ENCODE measurements at places on chromosomes 16 and 17. TPM values are rescaled to one million over a fixed set of nuclear protein-coding genes. Genes with fewer than 3 reads are reported as not detected.

Gene OTOA
- total RNA-seq = 0.07 TPM

Gene PRAC2
- total RNA-seq = not detected

Gene CPHXL2
- not detected for total RNA-seq

Gene ANKS3
- total RNA-seq = 16.8 TPM

Gene ZNF785
- total RNA-seq = 14.9 TPM

DNA sequence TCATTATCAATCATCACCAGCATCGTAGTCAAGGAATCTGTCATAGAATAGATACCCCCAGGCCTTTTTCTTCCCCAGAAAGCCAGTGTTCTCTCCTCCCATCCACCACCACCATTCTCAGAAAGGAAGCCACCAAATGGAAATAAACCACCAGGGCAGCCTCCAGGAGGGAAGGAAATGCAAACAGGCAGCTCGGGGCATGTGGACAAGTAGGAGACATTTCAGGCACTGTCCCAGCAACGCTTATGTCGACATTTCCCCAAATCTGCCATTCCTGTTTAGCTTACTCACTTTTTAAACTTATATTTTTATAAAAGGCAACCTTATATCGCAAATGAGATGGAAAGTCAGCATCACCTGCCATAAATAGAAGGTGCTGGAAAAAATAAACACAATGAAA lies 15.8 kb downstream of the EMP2 start:
- no peak for DNase-seq

DNA sequence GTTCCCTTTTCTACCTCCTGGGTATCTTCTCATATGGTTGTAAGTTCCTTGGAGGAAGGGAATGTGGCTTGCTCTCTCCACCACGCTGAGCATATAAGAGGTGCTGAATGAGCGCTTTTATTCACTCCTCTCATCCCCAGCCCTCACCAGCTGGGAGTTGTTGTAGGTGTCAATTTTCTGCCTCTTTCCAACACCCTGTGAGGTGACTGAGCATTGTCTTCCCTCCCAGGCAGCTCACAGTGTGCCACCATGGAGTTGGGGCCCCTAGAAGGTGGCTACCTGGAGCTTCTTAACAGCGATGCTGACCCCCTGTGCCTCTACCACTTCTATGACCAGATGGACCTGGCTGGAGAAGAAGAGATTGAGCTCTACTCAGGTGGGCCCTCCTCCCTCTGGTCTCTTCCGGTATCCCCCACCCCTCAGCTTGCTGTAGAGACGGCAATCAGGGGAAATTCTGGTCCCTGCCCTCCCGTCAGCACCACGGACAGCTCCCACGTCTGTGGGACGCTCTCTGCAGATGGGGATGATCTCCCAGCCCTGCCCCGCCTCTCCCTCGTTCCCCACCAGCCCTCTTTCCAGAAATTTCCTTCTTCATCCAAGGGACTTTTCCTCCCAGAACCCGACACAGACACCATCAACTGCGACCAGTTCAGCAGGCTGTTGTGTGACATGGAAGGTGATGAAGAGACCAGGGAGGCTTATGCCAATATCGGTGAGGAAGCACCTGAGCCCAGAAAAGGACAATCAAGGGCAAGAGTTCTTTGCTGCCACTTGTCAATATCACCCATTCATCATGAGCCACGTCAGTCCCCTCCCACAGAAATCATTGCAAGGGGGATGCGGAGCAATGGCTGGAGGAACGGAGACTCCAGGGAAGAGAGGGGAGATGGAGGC lies 18.3 kb downstream of the CIITA start:
- peak; percentile 81 for DNase-seq

- no peak for DNase-seq
These were observed 7.6 kb upstream of the SLC47A2 start for GRCh38 chr17:19723964-19724363.

DNA sequence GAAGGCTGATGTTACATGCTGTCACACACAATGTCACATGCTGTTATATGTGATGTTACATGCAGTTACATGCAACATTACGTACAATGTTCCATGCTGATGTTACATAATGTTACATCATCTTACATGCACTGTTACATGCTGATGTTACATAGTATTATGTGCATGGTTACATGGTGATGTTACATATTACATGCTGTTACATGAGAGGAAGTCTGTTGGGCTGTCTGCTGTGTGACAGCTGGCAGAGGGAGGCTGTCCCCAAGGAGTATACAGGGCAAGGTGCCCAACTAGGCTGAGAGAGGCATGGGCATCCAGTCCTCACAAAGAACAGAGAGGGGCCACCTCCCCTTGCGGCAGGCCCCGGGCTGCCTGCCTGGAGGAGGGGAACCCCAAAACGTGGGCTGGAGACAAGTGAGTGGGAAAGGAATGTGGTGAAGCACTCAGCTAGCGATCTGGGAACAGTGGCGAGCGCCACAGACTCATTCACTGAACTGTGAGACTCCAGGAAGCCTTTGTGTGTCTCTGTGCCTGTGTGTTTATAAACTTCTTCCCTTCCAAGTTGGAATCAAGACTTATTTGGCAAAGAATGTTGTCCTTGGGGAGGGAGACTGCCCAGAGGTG lies 30.6 kb downstream of the TMEM92 start:
- DNase-seq = no peak

- no peak for DNase-seq
These were observed 14.4 kb downstream of the GALNS start for GRCh38 chr16:88842308-88842756.

DNA sequence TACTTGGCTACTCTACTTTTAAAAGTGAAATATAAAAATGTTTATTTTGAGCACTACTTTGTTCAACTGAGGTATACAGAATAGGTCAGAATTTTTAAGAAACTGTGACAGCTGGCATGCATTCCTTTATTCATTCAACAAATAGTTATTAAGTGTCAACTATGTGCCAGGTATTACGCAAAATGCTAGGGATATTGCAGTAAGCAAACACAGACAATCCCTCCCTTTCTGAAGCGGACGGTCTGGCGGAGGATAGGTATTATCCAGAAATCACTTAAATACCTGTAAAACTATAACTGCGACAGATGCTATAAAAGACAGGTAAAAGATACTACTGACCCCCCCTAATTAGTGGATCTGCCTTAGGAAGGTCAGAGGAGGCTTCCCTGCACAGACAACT lies 26.1 kb downstream of the METTL16 start:
- no peak for DNase-seq

- no peak for DNase-seq
These were observed 40.5 kb downstream of the LYRM1 start for GRCh38 chr16:20940871-20941635.

GRCh38 chr16:27924411-27925118 lies 138.9 kb downstream of the GSG1L start:
- DNase-seq = no peak

DNA sequence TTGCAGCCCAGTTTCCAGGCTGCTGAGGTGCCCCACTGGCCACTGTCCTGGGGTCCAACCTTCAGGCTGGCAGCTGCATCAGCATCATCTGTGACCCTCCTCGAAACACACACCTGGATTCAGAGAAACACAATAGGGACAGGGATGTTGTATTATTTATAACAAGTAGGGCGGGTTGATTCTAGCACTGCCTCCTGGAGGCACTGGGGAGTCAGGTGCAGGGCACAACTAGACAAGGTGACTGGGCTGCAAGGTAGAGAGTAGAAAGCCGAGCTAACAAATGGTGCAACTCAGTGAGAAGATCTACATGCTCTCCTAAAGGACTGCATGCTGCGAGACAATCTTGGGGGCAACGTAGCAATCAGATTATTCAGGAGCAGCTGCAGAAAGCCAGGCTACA lies 317.3 kb downstream of the SLC39A11 start:
- DNase-seq = no peak

DNA sequence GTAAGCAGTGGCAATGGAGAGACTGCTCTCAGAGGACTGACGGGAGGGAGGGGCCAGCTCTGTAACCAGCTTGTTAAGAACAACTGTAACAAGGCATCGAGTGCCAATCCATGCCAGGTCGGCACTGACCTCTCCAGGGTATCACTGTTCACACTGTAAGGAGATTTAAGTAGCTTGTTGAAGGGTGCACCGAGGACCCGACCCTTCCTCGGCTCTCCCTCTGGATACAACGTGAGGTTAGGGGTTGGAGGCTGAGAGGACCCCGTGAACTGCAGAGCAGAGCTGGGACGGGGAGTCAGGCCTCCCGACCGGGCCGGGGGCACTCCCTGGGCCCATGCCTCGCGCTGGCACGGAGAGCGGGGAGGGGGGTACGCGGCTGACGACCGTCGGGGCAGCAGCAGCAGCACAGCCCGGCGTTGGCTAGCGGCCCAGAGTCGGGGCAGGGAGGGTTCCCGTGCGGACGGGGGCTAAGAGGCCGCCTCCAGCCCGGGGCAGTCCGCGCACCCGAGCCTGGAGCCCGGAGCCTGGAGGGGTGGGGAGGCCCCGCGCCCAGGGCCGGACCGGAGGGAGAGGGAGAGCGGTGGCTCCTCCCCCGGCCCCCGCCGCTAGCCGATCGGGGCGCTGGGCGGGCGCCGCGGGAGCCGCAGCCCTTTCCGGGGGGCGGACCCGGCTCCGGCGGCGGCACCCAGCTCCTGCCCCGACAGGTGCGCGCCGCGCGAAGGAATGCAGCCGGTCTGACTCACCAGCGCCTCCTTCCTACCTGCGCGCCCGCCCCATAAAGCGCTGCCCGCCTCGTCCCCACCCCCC lies at the start of gene ITGB4:
Gene ITGB4, plus strand, starts transcription at position 804 of the 807 bp plus-strand sequence. CDS start 3,245 bp downstream, outside the sequence.
- DNase-seq = no peak

DNA sequence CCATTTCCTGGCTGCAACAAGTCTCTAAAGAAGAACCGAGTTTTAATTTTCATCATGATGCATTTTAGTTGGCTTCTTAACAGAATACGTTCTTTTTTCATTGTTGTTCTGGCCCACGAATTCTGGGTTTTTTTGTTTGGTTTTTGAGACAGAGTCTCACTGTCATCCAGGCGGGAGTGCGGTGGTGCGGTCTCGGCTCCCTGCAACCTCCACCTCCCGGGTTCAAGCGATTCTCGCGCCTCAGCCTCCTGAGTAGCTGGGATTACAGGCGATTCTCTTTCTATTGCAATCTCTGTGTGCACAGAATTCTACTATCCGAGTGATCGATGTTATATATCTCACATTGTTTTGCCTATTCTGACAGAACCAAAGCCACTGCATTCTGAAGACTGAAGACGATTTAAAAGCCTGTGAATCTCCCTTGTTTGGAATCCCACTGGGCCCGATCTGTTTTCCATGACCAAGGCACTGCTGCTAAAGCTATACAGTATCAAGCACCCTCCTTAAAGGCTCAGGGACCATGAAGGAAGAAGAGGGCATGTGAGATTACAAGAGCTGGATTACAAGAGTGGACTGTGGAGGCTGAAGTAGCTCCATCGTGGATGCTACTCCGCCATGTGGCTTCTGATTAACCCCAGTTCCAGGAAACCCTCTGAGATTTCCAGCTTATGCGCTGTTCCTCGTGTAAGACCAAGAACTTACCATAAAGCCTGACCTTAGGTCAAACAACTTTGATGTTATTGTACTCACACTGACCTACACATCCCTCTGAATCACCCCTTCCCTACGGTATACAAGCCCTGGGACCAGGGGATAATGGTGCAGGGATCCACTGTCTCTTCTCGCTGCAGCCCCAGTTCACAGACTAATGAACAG lies 44.3 kb downstream of the ADCY9 start:
- no peak for DNase-seq

GRCh38 chr16:1778200-1779179 lies 3.9 kb downstream of the SPSB3 start:
- DNase-seq = no peak

DNA sequence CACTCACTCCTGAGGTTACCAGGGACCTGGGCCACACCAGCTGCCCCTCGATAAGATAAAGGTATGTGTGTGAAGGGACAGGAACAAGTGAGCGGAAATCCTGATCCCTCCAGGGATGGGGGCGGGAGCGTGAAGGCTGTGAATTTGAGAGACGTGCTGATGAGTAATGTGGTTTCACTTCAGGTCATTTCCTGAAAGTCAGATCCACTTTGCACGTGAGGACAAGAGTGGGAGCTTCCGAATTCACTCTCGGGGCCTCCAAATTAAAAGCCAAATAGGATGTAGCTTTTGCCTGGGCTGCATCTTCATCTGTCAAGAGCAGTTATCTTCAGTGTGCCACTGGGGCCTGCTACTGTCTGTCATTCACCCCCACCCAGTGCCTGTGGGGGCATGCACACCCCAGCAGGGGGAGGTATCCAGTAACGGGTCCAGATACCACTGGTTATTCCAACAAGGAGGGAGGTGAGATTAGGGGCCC lies 87.4 kb upstream of the LHX1 start:
- no peak for DNase-seq

DNA sequence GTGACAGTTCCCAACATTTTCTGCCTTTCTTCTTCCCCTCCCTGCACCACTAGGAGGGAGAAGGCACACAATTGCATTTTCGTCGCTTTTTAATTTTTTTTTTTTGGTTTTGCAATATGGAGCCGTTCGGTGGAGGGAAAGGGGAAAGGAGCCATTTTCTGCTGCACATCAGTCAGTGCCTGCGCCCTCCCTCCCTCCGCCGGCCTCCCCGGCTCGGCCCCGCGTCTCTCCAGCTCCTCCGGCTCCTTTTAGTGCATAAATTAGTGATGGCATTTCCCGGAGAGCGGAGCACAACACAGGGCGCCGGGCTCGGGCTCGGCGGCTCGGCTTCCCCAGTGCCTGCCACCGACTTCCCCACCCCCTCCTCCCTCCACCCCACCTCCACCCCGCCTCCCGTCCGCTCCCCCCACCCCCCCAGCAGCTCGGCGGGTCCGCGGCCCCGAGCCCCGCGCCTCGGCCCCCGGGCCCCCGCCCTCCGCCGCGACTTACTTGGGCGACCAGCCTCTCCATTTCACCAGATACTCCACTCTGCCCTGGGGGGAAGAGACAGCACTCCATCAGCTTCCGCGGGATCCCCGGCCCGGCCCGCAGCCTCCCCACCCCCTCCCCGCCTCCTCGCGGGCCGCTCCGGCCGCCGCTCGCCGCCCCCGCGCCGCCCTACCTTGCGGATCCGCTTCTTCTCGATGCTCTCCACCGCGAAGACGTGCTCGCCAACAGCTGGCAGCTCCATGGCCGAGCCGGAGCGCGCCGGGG lies 542 bp downstream of the CBX4 start:
- peak; percentile 80 for DNase-seq

GRCh38 chr17:28520687-28521086 lies 14.5 kb downstream of the FOXN1 start:
- no peak for DNase-seq

DNA sequence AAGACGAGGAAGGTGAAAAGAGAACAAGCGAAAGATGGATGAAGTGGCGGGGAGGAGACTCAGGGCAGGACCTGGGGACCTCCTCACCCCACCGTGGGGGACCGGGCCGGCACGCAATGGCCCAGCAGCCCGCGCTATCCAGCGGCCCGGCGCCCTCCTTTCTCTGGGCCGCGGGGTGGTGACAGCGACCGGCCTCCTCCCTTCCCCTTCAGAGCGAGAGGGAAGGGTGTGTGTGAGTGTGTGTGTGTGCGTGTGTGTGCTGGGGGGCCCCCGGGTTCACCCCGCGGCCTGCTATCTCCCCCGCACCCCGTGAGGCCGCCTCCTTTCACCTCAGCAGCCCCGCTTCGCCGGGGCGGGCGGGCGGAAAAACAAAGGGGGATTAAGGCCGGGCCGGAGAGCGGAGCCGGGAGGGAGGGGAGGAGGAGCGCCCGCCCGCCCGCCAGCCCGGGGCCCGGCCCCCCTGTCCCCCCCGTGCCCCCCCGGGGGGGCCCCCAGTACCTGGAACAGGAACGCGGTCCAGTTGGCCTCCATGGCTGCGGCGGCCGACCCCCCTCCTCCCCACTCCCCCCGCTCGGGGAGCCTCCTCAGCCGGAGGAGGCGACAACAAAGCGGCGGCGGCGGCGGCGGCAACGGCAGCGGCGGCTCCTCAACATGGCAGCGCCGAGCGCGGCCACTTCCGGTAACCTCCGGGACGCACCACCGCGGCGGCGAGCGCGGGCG lies at the start of gene VEZF1:
Gene VEZF1, minus strand, starts transcription at position 674 of the 720 bp plus-strand sequence. Its CDS starts 143 bp downstream, at position 531.
- DNase-seq = peak; percentile 92

GRCh38 chr16:88585927-88586581 lies 15.9 kb downstream of the ZC3H18 start:
- DNase-seq = no peak

GRCh38 chr17:82151106-82151957 lies 53.3 kb upstream of the FASN start:
- no peak for DNase-seq

Measured in Karpas-422 (cell line).